ENCODE measurements at places on chromosomes 12 and 14.

- DNase-seq: no peak
Observed at GRCh38 chr12:28173440-28173839, 16.8 kb upstream of the CCDC91 start.

- DNase-seq: no peak
Observed at GRCh38 chr14:70602254-70602653, 1.8 kb upstream of the MED6 start.

DNA sequence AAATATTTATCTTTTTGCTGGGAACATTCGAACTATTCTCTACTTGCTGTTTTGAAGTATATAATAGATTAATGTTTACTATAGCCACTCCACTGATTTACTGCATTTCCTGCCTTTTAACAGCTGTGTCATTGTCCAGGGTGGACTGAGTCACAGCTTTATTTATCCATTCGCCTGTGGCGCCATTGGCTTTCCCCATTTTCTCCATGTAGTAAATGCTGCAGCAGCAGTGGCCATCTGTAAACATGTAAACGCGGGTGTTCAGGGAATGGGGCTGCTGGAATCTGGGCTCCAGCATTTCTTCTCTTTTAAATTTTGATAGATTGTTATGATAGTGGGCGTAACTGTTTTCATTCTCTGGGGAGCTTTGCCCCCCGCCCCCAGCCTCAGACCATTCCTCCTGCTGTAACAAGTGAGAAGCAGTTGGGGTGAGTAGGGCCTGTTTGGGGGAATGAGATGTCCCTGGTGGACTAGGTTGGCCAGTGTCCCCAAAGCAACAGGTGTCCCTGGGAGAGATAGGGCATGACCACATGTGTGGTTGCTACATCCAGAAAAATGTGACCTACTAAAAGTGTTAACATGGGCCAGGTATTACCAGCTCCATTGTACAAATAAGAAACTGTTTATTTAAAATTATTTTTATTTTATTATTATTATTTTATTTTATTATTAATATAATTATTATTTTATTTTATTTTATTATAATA is 32.9 kb downstream of the RIN3 start:
- no peak for DNase-seq

- no peak for DNase-seq
Observed at GRCh38 chr12:63821781-63822251, 22.7 kb upstream of the SRGAP1 start.

- DNase-seq: no peak
Observed at GRCh38 chr14:74289801-74290200, 12.9 kb downstream of the ABCD4 start.

DNA sequence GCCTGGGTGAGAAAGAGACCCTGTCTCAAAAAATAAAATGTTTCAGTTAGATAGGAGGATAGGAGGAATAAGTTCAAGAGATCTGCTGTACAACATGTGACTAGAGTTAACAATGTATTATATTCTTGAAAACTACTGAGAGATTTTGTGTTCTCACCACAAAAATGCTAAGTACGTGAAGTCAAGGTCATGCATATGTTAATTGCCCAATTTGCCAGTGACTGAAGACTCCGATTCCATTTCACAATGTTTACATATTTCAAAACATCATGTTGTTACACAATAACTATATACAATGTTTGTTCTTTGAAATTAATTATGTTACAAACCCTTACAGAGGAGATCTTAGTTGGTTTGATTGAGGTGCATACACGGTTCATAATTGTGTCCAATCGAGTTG is 52.1 kb downstream of the SLC15A4 start:
- DNase-seq: no peak

- DNase-seq: no peak
Observed at GRCh38 chr14:102071283-102071998, 15.4 kb downstream of the HSP90AA1 start.

- no peak for DNase-seq
Observed at GRCh38 chr12:76591476-76591875, 31.9 kb upstream of the OSBPL8 start.

DNA sequence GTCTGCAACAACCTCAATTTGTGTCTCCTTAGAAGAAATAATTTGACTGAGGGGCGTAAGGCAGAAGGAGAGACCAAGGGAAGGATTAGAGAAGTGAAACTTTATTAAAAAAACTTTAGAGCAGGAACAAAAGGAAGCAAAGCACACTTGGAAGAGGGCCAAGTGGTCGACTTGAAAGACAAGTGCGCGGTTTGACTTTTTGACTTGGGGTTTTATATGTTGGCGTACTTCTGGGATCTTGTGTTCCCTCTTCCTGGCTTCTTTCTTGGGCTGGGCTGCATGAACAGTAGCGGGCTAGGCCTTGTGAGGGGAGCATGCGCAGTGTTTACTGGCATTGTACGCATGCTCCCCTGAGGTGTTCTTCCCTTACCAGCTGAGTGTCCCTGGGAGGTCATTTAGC is 369.3 kb upstream of the DCN start:
- DNase-seq: peak; percentile 6

GRCh38 chr12:56116267-56117081 is at the start of gene RPL41:
Gene RPL41, plus strand, starts transcription at chr12:56116633.
- peak; percentile 96 for DNase-seq

GRCh38 chr12:1846421-1847405 is 26.3 kb downstream of the LRTM2 start:
- DNase-seq: no peak

GRCh38 chr12:131091976-131092691 is 138.4 kb downstream of the ADGRD1 start:
- DNase-seq: no peak

- DNase-seq: peak; percentile 33
Observed at GRCh38 chr14:59897757-59898383, 22.1 kb upstream of the LRRC9 start.

DNA sequence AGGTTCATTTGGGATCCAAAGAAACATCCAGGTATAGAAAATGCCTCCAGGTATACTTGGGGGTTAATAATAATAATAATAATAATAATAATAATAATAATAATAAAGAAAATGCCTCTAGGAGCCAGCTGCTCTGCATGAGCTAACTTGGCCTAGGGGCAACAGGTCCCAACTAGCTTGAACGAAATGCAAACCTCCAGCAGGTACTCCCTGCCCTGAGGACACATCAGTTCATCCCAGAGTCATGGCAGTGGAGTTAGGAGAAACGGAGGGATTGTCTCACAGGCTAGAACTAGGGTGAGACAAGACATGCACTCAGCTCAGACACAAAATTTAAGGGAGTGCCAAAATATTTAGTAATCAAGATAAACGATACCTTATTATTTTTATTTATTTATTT is 12.5 kb upstream of the TMEM229B start:
- DNase-seq: no peak

- DNase-seq: no peak
Observed at GRCh38 chr14:74695406-74695805, 17.5 kb downstream of the AREL1 start.

DNA sequence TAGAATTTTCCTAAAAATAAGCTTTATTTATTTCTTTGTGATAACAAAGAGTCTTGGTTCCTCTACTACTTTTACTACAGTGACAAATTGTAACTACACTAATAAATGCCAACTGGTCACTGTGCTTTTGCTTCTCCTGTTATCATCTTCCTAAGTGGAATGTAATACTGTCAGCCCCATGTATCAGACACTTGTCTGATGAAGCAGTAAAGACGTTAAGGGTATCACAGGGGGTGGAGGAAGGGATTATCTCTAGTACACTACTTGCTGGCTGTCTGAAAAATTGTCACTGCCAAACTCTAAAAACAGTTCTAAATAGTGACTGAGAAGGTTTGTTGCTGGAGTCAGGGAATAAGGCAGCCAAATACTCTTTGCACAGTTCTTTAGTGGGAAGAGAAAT is 11.3 kb downstream of the ASB8 start:
- DNase-seq: no peak

DNA sequence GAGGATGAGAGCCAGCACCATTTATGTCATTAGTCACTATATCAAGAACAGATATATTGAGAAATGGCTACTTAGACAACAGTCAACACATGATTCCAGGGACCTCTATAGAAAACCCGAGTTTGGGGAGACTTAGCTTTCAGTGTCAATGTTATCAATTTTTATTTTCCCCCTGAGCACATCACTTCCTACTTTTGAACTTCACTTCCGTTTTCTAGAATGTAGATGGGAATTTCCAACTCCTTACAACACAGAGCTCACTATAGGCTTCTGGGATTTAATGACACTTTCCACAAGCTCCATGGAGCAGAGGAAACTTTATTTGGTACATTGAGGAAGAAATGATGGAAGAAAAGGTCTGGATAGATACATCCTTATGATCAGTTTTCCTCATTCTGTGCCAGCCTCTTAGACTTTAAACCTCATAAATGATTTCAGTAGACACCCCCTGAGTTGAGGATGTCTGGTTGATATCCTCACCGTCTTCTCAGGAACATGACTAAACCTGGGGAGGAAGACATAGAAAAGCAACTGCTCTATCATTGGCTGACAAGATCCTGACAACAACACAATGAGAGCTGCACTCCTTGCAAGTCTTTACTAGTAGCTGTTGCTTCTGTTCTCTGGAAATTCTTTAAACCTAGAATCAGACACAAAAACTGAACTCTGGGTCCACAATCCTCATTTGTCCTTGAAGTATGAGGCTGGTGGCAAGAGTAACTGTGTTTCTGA is 449.4 kb upstream of the OR4E1 start:
- DNase-seq: no peak

DNA sequence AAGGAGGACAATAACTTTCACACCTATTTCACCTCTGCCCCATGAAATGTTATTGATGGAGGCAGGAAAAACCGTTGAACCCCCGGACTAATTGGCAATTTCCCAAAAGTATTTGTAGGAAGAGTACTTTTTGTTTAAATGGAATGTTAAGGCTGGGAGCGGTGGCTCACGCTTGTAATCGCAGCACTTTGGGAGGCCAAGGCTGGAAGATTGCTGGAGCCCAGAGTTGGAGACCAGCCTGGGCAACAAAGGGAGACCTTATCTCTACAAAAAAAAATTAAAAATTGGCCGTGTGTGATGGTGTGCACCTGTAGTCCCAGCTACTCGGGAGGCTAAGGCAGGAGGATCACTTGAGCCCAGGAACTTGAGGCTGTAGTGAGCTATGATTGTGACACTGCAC is 26.0 kb upstream of the SPTLC2 start:
- no peak for DNase-seq

DNA sequence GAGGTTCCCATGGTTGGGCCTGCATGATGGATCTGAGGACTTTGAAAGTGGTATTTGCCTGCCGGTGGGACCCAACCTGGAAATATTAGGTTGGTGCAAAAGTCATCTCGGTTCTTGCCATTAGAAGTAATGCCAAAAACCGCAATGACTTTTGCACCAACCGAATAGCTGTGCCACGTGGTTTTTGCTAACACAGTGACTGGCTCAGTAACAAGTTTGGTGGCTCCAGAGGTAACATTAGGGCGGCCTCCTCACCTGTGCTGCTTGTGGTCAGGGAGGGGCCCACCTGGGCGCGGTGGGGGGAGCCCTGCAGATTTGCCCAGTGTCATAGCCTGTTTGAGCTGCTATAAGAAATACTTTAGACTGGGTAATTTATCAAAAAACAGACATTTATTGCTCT is 1.8 kb downstream of the BDKRB2 start:
- no peak for DNase-seq

GRCh38 chr14:91883753-91884152 is 16.4 kb upstream of the TC2N start:
- no peak for DNase-seq

GRCh38 chr14:31672709-31673108 is 111.5 kb downstream of the NUBPL start:
- no peak for DNase-seq

GRCh38 chr12:128708789-128709188 is 115.0 kb downstream of the SLC15A4 start:
- no peak for DNase-seq

DNA sequence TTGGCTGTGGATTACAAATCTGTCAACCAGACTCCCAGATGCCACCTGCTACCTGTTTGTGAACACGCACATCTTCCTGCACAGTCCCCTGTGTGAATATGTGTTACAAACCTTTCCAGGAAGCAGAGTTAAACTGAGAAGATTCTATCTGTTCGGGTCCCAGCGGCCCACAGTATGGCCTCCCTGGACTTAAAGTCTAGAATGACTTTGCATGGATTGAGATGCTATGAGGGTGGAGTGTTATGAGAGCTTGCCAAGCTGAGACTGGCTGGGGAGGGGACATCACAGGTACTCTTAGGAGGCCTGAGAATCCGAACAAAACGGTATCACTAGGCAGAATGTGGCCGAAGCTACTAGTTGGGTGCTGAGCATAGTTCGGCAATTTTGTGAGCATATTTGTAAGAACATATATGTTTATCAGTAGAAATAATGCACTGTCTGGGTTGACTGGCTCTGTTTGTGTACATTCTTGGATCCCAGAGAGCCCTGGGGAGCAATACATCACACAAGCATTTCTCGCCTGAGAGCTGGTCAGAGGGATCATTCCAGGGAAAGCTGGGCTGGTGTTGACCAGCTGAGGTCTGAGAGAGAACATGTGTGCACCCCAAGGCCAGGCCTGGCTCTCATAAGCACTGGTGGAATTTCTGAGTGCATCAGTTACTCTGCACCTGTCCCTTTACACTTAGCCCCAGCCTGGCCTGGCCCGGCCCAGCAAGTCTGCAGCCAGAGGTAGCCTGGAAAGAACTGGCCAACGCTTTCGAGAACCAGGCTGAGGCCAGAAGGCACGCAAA is 29.8 kb upstream of the LTBP2 start:
- DNase-seq: no peak

GRCh38 chr12:12624498-12624992 is 12.9 kb downstream of the CREBL2 start:
- no peak for DNase-seq

DNA sequence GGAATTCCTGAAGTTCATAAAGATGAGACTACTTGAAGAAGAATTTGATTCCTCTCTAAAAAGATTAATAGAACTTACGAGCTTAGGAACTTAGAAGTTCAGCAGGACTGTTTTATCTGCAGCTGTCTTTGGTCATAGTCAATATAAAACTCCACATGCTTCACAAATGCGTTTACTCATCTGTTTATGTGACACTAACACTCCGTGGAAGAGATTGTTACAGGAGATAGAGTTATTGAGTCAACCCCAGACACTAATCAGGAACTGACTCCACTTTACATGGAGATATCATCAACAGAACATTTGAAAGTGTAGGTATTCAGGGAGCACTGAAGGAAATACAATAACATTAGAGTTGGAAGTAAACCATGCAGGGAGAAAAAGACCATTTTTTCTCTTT is 92.8 kb downstream of the LRFN5 start:
- DNase-seq: no peak

GRCh38 chr14:63193236-63193635 is 11.0 kb upstream of the RHOJ start:
- no peak for DNase-seq

GRCh38 chr12:11706509-11707379 is 57.3 kb downstream of the ETV6 start:
- DNase-seq: no peak

DNA sequence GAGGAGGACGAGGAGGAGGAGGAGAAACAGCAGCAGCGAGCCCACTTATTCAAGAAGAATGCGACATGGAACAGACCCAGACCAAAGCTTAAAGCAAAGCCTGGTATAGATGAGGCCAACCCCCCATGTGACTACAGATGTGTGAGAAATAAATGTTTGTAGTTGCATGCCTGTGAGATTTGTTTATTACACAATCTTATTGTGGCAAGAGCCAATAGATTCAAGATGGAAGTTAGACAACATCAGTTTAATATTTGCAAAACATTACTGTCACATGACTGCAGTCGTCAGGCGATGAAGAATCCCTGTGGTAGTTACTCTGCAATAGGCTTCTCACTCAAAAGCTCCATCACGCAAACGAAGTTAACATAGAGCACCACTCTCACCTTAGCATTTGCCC is 17.2 kb upstream of the SLC35F4 start:
- DNase-seq: no peak

- no peak for DNase-seq
Observed at GRCh38 chr12:58358369-58358768, 417.0 kb downstream of the ATP23 start.

- no peak for DNase-seq
Observed at GRCh38 chr12:9334041-9334692, 126.0 kb upstream of the PZP start.
